ENCODE measurements at places on chromosomes 2 and 18.

- no peak for DNase-seq
These were observed 3.2 kb downstream of the ERMN start for GRCh38 chr2:157322432-157322831.

DNA sequence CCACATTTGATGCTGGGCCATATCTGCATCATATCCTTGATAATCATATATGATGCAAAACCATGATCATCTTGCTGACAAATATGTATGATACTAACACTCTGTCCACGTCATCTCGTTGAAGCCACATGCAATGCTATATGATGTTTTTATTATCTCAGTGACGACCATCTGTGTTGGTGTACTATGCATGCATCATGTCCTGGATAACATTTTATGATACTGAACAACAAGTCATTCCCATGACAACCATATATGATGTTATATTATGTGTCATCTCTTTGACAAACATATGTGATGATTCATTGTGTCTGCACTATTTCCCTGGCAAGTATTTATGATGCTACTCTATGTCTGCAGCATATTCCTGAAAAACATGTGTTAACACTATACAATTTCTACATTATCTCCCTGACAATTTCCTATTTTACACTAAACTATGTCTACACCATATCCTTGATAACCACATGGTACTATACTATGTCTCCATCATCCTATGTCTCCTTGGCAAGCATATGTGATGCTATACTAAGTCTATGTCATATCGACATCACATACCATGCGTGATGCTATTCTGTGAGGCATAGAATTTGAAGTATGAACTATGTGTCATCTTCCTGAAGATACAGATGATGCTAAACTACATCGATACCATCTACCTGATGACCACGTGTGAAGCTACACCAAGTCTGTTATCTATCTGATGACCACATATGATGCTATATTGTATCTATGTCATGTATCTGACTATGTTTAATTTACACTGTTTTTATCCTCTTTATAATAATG is 37.0 kb downstream of the DAW1 start:
- peak; percentile 18 for DNase-seq

DNA sequence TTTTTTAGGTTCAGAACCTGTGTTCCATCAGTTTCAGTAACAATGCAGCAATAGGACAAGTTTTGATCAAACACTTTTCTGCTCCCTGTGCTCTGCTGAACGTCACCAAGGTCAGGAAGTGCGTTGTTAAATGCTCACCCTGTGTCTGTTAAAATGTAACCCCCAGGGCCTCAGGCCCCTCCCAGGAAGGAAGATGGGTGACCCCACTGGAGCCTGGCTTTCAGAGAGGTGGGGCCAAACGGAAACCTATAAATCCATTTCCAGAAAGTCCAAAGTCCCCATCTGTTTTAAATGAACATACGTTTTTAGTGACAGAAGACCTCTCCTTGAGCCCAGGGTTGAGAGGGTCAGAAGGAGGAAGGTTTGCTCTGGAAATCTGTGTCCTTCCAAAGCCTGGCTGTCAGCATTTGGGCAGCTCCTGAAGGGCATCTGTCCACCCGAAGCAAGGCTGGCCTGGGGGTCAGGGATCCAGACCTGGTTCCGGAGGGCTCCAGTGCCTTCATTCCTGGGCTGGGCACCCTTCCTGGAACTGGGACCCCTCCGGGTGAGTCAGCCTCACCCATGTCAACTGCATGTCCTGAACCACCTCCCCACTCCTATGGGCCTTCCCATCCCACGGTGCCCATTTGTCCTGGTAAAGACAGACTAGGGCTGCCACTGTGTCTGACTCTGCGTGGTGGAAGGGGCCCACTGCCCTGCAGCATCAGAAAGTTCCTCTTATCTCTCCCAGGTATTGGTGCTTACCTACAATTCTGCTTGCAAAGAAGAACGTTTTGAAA is 117.4 kb upstream of the COPS8 start:
- no peak for DNase-seq

- no peak for DNase-seq
These were observed 156.7 kb upstream of the HAAO start for GRCh38 chr2:42949125-42949524.

- no peak for DNase-seq
These were observed 61.8 kb downstream of the ACAA2 start for GRCh38 chr18:49751427-49752094.

DNA sequence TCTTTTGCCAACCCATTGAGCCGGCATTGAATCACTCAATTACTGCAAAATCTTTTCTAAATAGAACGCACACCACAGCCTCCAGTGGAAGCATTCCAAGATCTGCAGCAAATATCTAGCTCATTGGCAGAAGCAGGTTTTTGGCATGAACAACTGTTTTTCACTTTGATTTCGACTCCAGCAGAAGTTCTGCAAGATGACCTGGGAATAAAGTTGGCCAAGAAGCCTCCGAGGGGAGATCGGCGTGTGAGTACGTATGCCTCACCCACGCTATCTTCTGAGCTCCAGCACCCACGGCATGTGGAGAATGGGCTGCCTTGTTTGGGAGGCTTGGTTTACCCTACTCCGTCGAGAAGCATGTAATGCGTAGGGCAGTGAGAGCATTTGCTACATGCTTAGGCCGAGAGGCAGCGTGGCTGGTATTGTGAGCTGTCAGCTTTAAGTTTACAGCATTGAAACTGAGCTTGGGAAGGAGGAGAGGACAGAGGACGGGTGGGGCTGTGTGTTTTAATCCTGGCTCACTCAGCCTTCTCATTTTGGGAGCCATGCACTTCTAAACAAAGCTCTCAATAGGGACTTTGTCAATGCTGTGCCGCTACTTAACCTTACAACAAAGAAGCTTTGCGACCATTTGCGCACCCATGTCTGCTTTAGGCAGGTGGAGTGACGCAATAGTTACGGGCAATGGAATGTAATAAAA is 10.5 kb downstream of the PCARE start:
- no peak for DNase-seq

- no peak for DNase-seq
These were observed 37.1 kb upstream of the SLC1A4 start for GRCh38 chr2:64952096-64952495.

DNA sequence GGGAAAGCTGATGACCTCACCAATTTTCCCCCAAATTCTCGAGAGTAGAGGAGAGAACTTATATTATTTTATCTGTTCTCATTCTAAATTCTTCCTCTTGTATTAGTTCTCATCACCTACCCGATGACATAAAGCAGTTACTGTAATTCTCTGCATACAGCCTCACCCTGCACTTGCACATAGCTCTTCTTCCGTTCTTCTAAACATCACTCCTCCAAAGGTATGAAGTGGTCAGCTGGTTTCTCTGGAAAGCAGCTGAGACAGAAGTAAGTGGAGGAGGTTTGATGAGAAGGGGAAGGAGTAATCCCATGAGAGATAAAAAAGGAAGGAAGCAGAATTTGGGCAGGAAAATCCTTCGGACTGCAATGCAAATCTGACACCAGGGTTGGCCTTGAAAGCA is 39.0 kb downstream of the FBXO48 start:
- DNase-seq = no peak

GRCh38 chr2:151478011-151478410 is 68.3 kb downstream of the RIF1 start:
- DNase-seq = peak; percentile 3

- DNase-seq = no peak
These were observed 109.0 kb upstream of the EPAS1 start for GRCh38 chr2:46188041-46188716.

DNA sequence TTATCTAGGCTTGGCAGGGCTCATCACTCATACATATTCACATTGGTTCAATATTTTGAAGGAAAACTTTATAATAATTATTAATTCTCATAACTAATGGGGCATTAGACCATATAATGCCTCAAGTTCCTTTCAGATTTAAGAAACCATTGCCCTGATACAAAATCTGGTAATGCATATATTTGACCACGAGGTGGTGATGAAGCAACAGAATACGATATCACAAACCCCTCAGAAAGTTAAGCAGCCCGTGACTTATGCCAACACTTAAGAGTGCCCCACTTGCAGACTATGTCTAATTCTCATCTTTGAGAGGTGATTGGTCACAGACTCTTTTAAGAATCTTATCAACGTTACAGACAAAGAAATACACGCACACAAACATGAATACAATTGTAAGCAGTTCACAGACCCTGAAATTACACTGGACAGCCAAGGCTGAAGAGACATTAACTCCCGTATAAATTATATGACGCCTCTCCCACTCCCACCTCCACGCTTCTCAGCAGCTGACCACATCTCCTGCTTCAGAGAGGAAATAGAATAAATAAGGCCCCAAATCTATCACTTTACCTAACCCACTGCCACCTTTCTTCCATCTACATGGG is 20.7 kb upstream of the DNAH6 start:
- DNase-seq = no peak

DNA sequence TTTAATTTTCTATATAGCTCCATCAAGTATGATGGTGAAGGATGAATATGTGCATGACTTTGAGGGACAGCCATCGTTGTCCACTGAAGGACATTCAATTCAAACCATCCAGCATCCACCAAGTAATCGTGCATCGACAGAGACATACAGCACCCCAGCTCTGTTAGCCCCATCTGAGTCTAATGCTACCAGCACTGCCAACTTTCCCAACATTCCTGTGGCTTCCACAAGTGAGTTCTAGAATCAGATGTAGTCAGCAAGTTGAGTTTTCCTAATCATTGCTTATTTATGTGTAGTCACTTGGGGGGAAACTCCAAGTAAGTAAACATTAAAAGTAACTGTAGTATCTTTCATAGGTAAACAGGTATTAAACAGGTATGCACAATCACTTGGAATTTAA is 24.8 kb downstream of the SMAD4 start:
- DNase-seq = no peak

- no peak for DNase-seq
These were observed 488.1 kb downstream of the NR4A2 start for GRCh38 chr2:155844461-155844860.

DNA sequence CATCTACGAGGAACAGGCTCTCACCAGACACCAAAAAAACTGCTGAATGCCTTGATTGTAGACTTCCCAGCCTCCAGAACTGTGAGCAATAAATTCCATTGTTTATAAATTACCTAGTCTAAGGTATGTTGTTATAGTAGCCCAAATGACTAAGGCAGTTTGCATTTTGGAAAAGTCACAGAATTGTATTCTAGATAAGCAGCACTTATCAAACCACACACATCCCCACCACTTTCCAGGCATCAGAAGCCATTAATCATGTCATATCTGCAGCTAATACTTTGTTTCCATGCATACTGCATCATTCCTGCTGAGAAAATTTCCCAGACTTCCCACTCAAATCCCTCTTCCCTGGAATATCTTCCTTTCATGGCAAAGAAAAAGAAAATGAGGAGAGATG is 187.2 kb downstream of the INO80D start:
- DNase-seq = no peak
